ENCODE measurements at places on chromosomes 11 and 22.

DNA sequence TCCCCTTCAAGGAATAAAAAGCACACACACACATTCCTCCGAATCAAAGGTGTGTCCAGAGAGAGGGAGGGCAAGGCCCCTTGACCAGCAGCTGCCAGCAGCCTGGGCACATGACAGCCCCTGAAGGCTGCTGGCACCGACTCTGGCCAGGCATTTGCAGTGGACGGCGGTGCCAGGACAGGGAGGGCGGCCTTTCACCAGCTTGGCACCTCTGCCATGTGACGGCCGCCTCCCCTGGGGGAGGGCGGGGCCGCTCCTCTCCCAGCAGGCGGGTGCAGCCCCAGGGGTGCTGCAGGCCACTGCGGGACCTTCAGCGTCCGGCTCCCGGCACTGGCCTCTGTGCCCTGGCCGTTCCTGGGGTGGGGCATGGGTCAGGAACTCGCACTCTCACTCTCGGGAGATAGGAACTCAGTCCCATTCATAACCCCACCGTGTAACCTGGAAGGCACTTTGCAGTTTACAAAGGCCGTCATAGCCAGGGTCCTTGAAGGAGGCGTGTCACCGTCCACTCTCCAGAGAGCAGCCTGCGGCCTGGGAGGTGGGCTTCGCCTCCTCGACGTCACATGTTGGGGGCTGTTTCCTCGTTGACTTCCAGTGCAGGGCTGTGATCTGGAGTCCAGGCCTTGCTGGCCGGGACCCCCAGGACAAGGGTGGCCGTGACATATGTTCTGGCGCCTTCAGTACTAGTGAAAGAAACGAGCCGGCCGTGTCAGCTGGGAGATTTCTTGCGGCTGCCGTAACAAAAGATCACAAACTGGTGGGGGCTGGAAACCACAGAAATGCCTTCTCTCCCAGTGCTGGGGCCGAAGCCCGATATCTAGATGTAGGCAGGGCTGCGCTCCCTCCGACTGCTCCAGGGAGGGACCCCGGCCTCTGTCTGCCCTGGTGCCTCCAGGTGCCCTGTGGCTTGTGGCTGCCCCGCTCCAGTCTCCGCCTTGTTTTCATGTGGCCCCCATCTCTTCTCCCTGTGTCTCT is 39.9 kb upstream of the SMIM38 start:
- no peak for DNase-seq

DNA sequence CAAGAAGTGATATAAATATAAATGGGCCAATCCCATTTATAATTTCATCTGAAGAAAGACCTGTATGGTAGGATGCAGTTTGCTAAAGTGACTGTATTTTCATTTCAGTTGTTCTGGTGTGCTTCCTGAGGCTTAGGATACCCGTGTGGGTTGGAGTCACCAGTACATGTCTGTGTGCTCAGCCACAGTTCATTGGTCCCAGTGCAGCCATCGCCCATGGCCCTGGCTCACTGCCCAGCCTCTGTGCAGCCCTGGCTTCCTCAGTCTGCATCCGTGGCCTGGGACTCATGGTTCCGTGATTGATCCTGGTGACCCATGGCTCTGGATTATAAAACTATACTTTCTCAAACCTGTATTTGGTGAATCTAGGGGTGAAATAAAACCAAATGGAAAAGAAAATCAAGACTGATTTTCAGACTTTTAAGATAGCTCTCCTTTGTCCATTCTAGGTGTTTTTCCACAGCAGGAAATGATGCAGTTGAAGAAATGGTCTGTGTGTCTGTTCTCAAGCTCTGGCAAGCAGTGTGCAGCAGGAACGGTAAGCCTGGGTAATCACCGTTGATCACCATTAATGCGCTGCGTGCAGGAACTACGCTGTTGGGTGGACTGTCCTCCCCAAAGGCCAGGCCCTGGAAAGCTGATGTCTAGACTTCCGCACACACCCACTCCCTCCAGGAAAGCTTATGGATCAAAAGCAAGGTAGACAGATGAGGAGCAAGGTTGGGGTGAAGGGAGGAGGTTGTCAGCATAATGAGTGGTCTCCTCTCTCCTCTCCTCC is 27.2 kb downstream of the TTC12 start:
- no peak for DNase-seq

DNA sequence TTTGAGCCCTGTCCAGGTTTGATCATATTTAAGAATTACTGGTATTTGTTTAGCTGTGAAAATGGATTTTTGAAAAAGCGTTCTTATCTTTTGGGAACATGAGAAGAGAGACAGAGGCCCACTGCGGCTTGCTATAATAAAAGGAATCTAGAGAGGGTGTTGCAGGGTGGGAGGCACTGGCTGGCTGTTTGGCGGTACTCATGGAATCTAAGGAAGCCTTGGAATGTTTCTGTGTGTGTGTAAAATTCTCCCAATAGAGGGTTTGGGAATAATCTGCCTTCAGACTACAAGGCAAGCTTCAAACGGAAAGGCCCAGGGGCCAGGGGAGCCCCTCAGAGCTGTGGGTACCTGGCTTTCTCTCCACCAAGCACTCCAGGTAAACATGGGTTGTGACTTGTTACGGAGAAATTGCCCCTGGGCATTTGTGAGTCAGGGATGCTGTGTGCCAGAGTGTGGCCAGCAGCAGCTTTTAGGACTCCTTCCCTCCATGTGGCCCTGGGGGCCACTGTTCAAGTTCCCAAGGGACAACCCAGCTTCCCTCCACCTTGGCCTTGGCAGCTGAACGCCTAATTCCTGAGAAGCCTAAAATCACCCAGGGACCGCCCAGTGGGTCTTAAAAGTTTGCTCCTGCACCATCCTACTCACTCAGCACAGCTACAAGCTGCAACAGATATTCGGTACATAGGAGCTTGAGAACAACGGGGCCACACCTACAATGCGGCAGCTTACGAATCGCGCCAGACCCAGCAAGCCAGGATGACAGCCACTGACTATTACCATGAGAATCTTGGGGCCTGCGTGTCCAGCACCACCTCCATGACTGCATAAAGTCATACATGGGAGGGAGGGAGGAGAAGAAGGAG is 14.1 kb upstream of the SYT8 start:
- no peak for DNase-seq

- no peak for DNase-seq
These were observed 62.7 kb downstream of the LDLRAD3 start for GRCh38 chr11:36006556-36006955.

- no peak for DNase-seq
These were observed 108.1 kb downstream of the KIAA1671 start for GRCh38 chr22:25060522-25061071.

- peak; percentile 12 for DNase-seq
These were observed 2.0 kb downstream of the CD3E start for GRCh38 chr11:118306556-118306955.

DNA sequence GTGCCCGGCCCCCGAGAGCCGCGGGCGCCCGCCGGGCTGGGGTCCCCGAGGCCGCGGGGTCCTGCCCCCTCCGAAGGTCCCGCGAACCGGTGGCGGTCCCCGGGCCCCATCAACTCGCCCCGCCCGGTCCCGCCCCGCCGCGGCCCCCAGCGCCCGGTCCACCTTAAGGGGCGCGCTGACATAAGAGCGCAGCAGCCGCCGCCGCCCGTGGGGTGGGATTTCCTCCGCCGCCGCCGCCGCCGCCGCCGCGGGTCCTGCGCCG is at the start of gene ZDHHC8:
ZDHHC8 (plus strand) TSS at position 208 of the 262 bp plus-strand sequence. CDS start 144 bp downstream, outside the sequence.
- peak; percentile 38 for DNase-seq

GRCh38 chr11:452203-452744 is 2.2 kb downstream of the PTDSS2 start:
- no peak for DNase-seq

DNA sequence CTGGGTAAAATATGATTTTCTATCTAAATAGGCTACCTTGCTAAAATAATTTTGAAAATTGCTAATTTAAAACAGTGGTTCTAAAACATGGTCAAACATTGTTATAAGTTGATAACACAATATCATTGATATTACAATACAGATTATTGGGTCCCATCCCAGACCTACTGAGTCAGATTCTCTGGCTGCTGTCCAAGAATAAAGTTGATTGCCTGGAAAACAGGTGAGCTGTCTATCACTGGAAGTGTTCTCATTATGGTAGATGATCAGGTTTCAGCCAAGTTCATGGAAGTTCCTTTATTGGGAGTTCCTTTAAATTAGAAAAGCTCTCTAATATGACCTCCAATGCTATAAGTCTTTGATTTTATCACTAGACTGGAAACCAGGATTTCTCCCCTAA is 52.3 kb downstream of the SC5D start:
- DNase-seq, result no peak

GRCh38 chr11:107648242-107648641 is 57.3 kb downstream of the ELMOD1 start:
- DNase-seq, result no peak

- DNase-seq, result no peak
These were observed 31.4 kb upstream of the VPREB1 start for GRCh38 chr22:22213231-22213630.

DNA sequence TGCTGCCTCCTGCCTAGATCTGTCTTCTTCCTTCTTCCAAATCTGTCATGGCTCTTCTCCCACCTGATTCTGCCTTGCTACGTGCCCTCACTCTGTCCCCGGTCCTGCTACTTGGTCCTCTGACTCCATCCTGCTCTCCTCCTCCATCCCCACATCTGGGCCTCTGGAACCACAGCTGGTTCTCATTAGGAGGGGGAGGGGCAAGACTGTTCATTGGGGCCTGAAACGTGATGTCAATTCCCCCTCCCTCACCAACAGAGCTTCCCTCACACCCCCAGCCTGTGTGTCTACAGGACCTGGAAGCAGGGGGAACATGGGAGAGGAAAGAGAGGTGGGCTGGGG is 9.1 kb downstream of the DCHS1 start:
- DNase-seq, result no peak

GRCh38 chr11:45886816-45887520 is 1.5 kb downstream of the MAPK8IP1 start:
- no peak for DNase-seq

DNA sequence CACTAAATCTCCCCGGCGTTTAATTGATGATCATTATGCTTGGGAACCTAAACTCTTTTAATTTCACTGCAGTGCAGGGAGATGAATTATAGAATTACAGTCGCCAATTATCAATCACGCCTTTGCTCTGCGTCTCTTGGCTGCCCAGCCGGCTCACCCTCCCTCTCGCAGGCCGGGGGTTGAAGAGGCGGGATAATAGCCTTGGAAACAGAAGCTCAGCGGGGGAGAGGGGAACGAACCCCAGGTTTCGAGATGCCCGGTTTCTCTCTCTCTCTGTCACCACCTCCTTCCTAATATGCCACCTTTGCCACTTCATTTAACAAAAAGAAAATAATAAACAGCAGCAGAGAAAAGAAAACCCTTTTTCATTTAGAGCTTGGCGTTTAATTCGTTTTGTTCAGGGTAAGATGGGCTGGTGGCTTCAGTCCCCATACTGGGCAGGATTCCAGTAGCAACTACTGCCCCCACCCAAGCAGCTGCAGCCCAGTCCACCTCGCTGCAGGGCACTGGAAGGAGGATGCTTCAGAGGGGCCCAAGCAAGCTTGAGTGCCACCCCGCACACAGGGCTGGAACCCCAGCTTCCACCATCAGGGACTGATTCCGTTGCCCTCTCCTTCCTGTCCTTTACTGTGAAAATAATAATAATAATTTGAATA is 271.7 kb downstream of the BUD13 start:
- DNase-seq, result no peak

DNA sequence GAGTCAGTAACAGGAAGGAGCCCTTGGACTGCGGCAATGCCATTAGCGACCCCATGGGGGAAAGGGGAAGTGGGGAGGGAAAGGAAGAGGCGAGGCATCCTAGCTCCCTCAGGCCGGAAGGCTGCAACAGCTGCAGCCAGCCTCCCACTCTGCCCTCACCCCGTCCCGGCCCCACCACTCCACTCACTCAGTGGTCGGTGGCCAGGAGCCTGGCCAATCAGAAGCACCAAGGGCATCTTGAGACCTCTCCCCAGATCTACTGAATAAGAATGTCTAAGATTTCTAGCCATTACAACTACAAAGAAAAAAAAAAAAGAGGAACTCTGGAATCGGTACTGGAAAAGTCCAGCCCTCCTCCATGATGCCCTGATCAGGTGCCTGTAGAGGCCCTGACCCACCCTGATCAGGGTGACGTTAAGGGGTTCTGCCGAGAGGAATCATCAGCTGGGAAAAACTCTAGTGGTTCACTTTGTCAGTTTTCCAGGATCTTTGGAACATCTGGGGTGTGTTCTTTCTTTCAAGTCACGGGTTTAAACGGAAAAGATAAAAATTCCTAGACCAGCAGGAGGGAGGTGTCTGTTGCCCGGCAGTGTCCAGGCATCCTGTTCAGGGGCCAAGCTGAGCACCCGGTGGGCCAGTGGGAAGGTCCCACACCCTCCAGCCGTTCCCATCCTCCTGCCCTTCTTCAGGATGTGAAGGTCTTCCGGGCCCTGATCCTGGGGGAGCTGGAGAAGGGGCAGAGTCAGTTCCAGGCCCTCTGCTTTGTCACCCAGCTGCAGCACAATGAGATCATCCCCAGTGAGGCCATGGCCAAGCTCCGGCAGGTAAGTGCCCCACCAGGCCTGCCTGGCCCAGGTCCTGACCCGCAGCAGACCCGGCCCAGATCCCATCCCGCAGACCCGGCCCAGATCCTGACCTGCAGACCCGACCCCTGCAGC is 14.4 kb downstream of the OAF start:
- DNase-seq, result no peak

DNA sequence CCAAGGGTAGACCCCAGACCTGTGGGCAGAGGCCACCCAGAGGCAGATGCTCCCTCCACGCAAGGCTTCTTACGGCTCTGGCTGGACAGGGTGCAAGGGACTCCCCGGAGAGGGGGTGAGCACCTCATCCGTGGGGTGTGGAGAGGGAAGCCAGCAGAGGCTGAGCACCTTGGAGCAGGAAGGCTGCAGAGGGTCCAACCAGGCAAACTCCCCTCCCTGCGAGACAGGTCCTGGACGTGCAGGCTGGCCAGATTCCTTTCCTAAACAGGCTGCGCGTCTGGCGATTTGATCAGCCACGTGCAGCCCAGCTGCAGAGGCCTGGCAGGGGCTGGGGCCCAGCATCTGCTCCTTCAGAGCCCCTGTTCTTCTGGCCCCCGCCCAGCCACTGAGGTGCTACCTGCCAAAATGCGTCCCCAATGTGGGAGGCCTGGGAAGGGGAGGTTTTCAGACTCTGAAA is 49.3 kb downstream of the WNT11 start:
- no peak for DNase-seq

DNA sequence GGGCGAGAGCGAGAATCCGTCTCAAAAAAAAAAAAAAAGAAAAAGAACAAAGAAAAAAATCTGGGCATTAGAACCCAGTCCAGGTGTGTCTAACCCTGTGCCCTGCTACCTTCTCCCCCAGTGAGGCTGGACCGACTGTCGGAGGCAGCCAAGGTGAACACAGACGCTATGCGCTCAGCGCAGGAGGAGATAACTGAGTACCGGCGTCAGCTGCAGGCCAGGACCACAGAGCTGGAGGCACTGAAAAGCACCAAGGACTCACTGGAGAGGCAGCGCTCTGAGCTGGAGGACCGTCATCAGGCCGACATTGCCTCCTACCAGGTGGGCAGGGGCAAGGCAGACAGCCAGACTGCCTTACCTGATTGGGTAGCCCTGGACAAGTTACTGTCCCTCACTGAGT is 3.2 kb downstream of the NEFH start:
- no peak for DNase-seq

GRCh38 chr11:104327861-104328511 is 164.0 kb upstream of the PDGFD start:
- no peak for DNase-seq

GRCh38 chr11:2097356-2097997 is 41.7 kb downstream of the IGF2 start:
- no peak for DNase-seq

Data from T-helper 22 cell (primary cell).